ENCODE measurements at places on chromosomes 16 and 17.

- DNase-seq = no peak
Observed at GRCh38 chr17:64470625-64471024, 21.7 kb downstream of the MILR1 start.

GRCh38 chr17:49388290-49388640, 26.2 kb upstream of the ZNF652 start:
- no peak for DNase-seq

- DNase-seq = no peak
Observed at GRCh38 chr16:89759746-89760340, 38.5 kb downstream of the ZNF276 start.

- no peak for DNase-seq
Observed at GRCh38 chr17:77383613-77384608, 243.1 kb downstream of the SEC14L1 start.

DNA sequence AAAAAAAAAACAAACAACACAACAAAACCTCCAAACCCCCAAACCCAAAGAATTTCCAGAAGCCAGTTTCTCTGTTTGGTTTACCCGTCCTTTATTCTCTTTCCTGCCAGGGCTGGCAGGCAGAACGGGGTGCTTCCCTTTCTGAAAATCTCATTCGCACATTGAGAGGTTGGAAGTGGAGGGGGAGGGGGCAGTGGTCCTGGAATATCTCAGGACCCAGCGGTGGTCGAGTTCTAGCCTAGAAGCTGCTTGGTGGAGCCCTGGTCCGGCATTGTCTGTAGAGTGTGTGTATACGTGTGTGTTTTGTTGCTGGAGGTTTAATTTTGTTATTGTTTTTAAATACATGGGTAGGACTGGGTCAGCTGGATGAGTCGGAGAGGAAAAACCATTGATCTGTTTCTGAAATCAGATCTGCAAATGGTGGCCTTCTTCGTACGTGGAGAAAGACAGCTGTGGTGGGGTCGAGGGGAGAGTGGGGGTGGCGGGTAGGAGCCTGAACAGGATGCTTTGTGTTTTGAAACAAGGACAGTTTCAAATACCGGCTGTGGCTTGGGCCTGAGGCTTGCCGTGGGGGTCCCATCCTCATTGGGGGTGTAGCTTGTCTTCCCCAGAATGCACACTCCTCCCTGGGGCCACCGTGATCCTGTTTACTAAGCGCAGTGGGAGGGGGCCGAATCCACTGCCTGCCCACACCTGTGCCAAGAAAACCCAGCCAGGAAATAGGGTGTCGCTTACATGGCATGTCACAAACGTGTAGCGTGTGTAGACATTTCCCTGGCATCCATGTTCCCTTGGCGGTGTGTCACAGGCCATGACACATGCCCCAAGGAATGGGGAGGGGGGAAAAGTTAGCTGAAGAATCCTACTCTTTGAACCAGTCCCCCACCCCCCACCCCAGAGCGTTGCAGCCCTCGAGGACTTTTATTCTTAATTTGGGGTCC, 1.6 kb downstream of the CMIP start:
- no peak for DNase-seq

DNA sequence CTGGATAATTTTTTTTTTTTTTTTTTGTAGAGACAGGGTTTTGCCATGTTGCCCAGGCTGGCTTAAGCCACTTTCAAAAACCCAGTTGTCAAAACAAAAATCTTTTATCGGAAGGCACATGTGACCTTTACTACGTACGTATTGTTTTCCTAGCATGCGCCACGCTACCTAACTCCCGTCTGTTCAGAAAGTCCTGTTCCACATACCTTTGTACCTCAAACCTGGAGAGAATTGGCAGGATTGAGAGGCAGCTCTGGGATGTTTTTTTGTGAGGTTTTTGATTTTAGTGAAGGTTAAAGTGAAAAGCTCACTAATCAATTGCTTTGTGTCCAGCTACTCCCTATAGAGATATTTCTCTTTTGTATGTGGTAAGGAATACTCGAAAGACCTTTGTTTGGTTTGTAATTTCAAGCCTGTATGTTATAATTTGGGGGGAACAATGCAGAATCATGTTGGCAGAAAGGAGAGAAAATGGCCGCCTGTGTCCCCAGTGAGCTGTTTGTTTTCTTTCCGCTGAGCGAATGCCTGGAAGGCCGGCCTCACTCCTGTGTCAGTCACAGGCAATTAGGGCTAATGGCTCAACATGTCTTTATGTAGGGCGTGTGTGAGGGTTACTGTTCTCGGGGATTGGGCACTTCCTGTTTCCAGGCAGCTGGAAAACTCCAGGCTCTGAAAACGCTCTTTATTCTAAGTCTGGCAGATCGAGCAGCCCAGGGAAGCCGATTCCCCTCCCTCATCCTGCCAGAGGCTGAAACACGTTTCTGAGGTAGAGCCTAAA, 60.8 kb upstream of the CLEC18A start:
- DNase-seq = no peak

DNA sequence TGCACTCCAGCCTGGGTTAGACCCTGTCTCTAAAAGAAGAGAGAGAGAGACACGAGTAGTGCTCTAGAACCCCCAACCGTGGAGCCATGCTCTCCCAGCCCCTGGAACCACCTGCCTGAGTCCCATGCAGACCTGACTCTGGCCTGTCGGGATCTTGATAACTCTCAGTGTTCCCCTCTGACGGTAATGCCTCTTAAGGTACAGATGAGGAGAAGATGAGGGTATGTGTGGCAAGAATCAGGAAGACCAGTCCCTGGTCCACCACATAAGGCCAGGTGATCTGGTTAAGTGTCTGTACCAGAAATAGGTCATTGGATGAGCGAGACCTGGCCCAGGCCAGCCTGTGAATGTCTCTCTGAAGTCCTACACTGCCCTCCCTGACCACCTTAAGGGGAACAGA, 18.4 kb downstream of the OSBPL7 start:
- DNase-seq = no peak

DNA sequence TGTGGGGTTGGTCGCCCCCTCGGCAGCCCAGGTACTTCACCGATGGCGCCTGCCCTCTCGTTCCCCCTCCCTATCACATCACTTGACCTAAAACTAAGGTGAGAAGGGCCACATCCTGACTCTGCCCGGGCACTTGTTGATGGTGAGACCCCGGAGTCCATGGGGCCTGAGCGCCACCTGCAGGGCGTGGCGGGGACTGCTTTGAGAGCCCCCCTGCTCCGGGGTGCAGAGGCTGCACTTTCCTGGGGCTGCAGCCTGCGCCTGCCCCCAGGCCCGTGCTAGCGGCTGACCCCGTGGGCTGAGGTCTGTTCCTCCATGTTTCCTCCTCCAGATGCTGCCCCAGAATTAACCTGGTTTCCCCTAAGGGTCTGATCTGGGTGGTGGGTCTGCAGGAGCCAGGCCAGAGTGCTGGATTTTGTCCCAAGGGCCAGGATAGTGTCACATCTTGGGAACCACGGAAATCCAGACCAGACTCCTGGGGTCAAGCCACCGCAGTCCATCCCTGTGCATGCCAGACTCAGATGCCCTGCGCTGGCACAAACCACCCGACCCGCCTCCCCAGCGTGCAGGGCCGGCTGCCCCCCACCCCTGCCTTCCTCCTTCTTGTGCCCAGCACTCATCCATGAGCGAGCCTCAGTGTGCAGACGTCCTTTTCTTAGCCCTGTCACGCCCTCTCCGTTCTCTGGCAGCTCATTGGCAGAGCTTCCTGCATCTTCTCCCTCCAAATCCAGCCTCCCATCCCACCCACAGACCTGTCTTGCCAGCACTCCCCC, 2.7 kb downstream of the NDUFAF8 start:
- DNase-seq = peak; percentile 50

GRCh38 chr17:67578142-67578457, 139.6 kb upstream of the NOL11 start:
- DNase-seq = no peak

DNA sequence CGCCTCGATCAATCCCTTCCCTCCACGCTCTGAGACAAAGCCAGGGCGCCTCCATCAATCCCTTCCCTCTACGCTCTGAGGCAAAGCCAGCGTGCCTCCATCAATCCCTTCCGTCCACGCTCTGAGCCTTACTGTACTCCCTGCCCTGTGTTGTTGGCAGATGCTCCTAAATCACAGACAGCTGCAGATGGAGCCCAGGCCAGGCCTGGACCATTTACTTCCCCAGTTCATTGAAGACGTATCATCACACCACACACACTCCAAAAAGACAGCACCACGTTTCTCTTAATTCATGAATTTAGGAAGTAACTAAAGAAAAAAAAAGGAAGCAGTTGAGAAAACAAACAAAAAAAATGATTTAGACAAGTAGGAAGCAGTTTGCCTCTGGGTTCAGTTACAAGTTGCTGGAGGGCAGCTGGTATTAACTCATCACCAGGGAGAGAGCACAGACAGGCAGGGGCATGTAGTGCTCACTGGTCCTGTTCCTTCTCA, 7.4 kb upstream of the CD300LD start:
- DNase-seq = no peak

DNA sequence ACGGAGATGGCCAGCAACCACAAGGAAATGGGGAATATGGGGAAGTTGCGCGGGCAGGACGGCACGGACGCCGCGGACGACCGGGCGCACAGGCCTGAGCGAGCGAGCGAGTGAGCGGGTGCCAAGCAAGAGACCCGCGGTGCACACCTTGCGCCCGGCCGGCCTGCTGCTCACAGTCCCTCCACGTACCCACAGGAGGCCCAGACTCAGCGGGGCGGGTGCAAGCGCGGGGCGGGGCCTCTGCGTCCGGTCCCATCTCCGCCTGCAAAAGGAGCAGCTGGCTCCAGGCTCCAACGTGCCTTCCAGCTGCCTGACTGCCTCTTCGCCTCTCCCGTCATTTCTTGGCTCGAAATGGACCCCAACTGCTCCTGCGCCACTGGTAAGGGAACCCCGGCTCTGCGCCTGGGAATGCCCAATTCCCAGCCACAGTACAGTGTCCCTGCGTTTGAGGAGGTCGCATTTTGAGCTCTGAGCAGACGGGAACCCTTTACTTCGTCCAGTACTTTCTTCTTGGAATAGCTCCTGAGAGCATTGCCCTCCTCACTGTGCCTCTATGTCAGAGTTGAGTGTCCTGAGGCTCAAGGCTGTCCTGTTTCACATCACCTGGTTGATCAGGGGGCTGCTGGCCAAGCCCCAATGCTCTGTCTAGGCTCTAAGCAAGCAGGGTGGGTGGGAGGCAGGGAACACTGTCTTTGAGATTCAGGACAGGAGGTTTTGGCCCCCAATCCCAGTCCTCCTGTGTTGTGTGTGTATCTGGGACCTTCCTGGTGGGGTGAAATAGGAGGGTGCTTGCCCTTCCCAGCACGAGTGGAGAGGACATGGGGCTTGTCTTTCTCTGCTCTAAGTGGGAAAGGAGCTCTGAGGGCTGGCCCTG, 8.1 kb upstream of the MT1E start:
- no peak for DNase-seq

DNA sequence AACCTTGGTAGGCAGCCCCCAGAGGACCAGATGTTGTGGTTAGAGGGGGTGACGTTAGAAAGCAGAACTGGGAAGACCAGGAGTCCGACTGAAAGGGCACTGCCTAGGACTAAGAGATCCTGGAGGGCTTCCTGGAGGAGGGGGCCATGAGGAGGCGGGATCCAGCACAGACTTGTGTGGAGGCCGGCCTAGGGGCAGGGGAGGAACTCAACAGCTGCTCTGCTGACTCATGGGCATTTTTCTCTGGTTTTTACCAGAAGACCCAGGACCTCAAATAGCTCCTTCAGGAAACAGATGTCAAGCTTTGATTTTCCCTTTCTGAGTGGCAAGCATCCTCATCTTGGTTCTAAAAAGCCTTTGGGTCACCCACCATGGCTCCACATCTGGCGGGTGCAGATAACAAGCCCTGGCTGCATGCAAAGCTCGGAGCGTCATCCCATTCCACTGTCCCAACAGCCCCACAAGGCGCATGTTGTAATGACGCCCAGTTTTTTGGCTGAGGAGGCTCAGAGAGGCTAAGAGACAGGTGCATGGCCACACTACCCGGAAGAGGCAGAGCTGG, 29.0 kb downstream of the IL21R start:
- peak; percentile 31 for DNase-seq

GRCh38 chr16:67186550-67186950, 2.8 kb upstream of the MATCAP1 start:
- DNase-seq = no peak

GRCh38 chr17:38940404-38940803, 15.0 kb downstream of the LASP1NB start:
- DNase-seq = no peak

DNA sequence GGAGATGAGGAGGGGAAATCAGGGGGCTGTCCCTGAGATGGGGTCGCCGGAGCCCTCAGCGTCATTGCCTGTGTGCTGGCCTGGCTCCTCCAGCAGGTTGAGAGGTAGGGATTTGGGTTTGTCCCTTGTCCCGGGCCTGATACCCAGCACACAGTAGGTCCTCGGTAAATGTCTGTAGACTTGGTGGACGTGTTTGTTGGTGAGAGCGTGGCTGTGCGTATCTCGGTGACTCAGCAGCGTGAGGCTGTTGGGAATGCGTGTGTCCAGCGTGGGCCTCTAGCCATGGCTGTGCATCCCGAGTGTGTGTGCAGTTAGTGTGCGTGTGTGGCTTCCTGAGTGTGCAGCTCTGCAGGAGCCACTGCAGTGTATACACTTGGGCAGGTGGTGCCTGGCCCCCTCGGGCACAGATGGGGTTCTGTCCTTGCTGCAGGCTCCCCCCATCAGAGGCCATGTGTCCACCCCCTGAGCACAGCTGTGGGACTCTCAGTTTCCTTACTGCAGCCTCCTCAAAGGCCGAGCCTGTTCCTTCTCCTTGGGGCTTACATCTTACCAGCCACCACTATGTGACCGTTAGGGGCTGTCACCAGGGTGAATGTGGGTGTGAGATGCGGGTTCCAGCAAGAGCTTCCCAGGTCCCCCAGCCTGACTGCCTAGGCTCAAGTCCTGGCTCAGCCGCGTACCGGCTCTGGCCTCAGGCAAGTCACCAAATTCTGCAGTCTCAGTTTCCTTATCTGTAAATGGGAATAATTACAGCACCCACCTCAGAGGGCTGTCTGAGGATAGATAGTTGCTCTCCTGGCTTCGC, 5.7 kb downstream of the NECAB2 start:
- no peak for DNase-seq

DNA sequence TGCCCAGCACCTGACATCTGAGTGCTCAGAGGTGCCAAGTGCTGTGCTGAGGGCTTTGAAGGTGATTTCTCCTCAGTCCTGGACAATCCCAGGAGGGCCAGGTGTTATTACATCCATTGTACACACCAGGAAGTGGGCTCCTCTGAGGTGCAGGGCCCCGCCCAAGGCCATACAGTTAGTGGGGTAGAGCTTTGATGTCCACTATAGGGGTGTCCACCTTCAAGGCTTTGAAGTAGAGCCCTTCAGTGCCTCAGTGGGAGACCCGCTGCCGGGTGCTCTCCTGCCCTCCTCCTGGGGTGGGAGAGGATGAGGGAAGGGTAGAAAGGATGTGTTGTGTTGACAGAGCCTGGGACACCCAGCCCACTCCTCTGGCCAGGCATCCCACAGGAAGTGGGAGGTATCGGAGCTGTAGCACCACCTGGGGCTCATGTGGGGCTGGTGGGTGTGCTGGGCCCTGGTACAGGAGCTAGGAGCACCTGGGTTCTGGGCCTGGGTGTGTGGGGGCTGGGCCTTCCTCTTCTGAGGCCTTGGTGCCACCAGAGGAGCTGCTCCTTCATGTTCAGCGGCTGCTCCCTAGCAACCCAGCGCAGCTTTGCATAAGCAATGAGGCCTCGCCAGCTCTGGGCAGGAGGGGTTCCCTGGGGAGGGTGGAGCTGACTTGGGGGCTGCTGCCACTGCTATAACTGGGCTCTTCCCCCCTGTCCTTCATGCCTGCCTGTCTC, 7.4 kb downstream of the LASP1 start:
- DNase-seq = no peak

GRCh38 chr17:8503807-8504206, 68.1 kb downstream of the NDEL1 start:
- DNase-seq = no peak
